ENCODE measurements at places on chromosomes 6 and 20.

- DNase-seq, result no peak
These were observed 52.2 kb upstream of the HSF2 start for GRCh38 chr6:122347280-122347679.

DNA sequence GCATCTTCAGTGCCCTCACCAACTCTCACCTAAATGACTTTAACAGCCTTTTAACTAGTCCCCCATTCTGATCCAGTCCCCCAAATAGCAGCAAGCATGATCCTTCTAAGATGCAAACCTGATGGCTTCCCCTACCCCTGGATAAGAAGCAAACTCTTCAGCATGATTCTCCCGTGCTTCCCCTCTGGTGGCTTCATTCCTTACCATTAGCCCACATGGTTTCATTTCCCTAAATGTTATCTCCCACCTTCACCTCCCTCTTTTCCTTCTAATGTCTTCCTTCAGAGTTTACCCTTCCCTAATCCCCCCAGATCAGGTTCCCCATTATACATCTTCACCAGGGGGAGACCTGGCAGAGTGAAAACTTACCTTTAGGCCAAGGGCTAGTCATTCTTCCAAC is 4.0 kb upstream of the RAB5IF start:
- DNase-seq, result no peak

GRCh38 chr6:43827898-43828297 is 57.9 kb downstream of the VEGFA start:
- DNase-seq, result no peak

- DNase-seq, result no peak
These were observed 6.9 kb upstream of the MOCS1 start for GRCh38 chr6:39941138-39941537.

DNA sequence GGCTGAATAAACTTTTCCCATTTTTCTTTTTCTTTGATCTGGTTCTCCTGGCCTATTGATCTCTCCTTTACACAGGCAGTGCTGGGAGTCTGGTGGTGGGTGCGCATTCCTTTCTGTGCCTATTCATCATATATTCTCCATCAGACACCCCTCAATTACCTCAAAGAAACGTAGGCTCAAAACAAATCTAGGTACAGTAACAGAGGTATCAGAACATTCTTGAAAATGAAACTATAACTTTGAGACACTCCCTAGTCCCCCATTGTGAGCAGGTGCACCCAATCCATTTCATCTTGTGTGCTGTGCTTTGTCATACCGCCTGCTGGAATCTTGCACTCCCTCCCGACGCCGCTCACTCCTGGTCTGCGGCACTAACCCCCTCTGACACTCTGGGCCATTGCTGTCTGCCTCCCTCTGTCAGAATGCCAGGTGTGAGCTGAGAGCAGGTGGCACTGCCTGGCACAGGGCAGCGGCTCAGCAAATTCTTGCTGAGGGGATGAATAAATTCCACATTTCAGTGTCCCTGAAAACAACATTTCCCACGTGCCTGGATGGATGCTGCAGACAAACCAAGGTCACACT is 303.4 kb upstream of the EXOC2 start:
- no peak for DNase-seq

- DNase-seq, result peak; percentile 67
These were observed at the start of gene TAP2 for GRCh38 chr6:32838114-32838958. Gene TAP2 (minus strand): TSS chr6:32838739. CDS start chr6:32838233, 506 bp downstream.

- DNase-seq, result no peak
These were observed 8.2 kb downstream of the GCNT2 start for GRCh38 chr6:10529231-10529801.

GRCh38 chr6:168393126-168393870 is 47.7 kb upstream of the SMOC2 start:
- DNase-seq, result no peak

- no peak for DNase-seq
These were observed 96.5 kb downstream of the MMS22L start for GRCh38 chr6:97186416-97186999.

DNA sequence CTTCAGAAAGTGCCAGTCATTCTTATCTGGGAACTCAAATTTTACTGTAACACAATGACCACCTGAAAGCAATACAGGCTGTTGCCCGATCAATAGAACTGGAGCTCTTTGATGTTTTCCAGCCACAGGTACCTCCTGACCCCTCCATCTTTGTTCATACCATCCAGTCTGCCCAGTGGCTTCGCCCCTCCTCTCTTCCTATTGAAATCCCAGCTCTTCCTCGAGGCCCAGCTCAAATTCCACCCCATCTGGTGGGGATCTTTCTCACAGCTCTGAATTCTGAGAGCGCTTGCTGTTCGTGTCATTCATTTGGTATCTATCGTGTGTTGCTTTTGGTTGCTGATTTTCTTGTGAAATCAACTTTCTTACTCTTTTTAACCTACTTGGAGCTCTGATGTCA is 87.9 kb upstream of the CNKSR3 start:
- no peak for DNase-seq

DNA sequence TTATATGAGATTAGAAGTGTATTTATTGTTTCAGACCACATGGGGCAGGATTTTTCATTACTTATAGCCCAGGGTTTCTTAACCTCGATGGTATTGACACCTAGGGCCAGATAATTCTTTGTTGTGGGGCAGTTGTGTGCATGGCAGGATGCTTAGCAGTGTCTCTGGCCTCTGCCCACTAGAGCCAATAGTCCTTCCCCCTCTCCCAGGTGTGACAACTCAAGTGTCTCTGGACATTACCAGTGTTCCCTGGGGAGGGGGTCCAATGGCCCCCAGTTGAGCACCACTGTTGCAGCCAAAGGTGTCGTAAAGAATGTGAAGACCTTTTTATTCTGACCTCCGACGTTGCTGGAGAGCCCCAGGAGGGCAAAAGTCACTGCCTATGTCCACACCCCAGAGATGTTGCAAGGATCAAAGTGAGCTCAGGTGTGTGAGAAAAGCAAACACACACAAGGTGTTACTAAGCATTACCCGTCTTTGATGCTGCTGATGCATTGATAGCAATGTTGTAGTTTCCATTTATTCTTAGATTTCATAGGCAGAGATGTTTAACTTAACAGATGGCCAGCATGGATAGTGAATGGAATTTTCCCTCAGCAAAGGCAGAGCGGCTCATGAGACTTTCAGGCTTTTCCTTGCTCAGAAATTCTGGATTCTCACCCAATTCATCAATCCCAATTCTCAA is 22.2 kb downstream of the BANF2 start:
- no peak for DNase-seq

DNA sequence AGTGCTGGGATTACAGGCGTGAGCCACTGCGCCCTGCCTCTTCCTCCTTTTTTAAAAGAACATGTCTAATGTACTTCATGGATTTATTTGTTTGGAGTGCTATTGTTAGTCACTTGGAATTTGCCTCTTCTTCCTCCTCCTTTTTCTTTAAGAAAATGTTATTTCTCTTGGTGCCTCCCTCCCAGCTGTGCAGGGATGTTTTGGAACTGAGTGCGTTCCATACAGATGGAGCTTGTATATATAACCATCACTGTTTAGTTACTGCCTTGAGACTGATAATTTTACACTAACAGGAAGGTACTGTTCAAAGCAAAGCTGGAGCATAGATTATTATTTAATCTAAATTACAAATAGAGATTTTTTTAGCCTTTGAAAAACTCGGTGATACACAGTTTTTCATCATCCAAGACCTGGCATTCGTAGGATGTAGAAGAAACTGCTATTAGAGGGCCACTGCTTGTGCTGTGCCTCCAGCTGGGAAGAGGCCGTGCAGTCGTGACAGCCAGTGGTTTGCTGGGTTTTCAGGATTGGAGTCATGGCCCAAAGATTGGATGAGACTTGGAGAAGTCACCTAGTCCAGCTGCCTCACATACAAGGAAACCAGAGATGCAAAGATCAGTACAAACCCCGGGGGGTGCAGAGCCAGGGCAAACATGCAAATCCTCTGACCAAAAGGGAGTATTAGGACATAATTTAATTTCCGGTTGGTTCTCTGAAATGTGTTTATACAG is 123.1 kb downstream of the PLEKHG1 start:
- no peak for DNase-seq

DNA sequence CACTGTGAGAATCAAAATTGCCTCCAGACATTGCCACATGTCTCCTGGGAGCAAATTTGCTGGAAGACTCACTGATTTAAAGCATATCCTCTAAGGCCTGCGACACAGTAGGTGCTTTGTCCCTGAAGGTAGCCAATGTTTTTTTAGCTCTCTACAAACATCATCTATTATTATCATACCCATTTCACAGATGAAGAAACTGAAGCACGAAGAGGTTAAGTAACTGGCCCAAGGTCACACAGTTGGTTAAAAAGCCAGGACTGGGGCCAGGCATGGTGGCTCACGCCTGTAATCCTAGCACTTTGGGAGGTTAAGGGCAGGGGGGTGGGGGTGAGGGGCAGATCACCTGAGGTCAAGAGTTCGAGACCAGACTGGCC is 12.4 kb downstream of the SLC13A3 start:
- DNase-seq, result no peak

GRCh38 chr20:17427638-17428037 is 103.5 kb downstream of the BFSP1 start:
- DNase-seq, result no peak

- no peak for DNase-seq
These were observed 222.2 kb downstream of the OGFRL1 start for GRCh38 chr6:71510856-71511255.

- DNase-seq, result no peak
These were observed 97.4 kb upstream of the SALL4 start for GRCh38 chr20:51899674-51900073.

DNA sequence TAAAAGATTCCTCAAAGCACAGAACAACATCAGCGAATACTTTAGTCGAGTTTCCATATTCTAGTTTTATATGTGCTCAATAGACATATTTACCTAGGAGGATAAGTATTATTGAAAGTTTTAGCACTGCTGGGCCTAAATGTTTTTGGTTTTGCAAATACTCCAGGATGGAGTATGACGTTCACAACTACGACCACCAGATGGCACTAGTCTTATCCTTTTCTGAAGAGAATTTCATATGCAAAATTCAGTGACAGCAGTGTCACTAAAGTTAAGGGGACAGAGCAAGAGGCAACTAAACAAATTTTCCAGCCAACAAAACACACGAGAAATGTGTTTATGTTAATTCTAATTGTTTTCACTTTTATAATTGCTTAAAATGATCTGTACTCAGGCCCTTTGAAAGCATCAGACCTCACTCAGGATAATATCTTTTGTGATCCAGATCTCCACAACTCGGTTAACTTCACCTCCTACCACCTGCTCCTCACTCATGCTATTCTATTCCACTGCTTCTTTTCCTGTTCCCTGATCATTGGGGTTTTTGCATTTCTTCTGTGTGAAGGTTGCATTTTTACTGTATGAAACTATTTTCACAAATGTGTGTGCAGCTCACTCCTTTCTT is 220.8 kb downstream of the TRDN start:
- no peak for DNase-seq
